ENCODE measurements at places on chromosomes 5 and 9. TPM values are rescaled to one million over a fixed set of nuclear protein-coding genes. Genes with fewer than 3 reads are reported as not detected.

- DNase-seq: peak; percentile 72
Measured at GRCh38 chr5:122195802-122196394, 66.6 kb downstream of the ZNF474 start.

- no peak for DNase-seq
Measured at GRCh38 chr5:139955053-139955605, 88.0 kb downstream of the NRG2 start.

- no peak for DNase-seq
Measured at GRCh38 chr9:73243078-73243477, 91.4 kb downstream of the ANXA1 start.

DNA sequence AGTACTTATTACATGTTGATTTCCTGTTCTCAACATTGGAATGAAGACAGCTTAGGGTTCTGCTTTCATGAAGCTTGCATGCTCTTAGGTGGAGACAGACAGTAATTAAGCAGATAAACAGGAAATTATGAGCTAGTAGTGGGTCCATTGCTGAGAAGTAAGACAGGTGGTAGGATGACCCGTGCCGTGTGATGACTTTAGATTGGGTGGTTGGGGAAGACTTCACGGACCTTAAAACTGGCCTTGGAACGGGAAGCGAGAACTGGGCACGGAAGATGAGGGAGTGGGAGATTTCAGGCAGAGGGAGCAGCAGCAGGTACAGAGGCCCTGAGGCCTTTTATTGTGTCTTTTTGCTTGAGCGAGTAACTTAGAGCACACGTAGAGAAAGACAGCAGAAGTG, 27.2 kb downstream of the ABL1 start:
- DNase-seq: no peak

- peak; percentile 84 for DNase-seq
Measured at GRCh38 chr9:71683598-71684235, 84.6 kb downstream of the CEMIP2 start.

GRCh38 chr5:42397267-42397666, 26.0 kb upstream of the GHR start:
- no peak for DNase-seq

The EPB41L4A gene
- total RNA-seq: 0.64 TPM
